ENCODE measurements at places on chromosomes 1 and 21.
A peak's percentile ranks its signal among the peaks of the same experiment; 100 is the strongest.

GRCh38 chr1:95496773-95497172 is 262.8 kb downstream of the RWDD3 start:
- DNase-seq = no peak

GRCh38 chr1:101769520-101769919 is 227.2 kb downstream of the OLFM3 start:
- DNase-seq = no peak

DNA sequence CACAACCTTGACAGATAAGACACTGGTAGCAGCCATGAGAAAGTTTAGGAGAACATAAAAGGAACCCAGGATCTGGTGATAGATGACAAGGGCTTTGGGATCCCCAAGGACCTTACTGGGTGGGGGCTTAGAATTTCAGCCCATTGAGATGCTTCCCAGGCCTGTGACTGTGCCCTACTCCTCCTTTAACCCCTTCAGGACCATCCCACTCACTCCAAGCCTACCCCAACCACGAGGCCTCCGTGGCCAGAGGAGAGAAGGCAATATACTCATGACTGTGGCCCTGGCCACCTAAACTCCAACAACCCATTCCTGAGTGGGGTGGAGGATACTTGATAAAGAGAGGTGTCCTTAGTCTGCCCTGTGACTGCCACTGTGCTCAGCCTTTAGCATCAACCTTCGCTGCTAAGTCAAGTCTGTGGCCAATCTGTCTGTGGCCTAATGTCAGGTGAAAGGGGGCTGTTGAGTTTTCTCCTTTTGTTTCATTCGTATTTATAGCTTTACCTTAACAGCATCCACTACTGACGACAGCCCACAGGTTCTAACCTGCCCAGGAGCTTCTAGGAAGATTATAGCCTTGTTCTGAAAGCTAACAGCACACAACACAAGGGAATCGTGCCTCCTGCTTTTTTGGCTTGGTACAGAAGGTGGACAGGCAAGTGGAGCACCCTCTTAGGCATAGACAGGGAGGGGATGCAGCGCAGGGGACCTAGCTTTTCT is 16.9 kb upstream of the BCAR3 start:
- DNase-seq = no peak

DNA sequence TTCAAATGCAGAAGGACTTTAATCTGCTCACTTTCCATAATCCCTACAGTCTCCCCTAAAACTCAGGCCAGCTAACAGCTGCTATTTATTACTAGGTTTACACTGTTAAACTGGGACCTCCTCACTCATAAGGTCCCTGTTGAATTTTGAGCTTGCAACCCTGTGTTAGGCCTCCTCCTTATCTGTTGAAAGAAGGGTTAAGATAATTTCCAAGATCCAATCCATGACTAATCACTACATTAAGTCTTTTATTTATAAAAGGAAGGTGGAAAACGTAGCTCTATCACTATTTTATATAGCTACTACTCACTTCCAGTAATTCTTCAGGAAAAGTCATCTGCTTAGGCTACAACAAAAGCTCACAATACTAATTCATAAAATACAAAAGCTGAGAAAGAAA is 79.5 kb downstream of the EVI5 start:
- no peak for DNase-seq

- no peak for DNase-seq
Measured at GRCh38 chr1:228160201-228160761, 5.3 kb upstream of the IBA57 start.

DNA sequence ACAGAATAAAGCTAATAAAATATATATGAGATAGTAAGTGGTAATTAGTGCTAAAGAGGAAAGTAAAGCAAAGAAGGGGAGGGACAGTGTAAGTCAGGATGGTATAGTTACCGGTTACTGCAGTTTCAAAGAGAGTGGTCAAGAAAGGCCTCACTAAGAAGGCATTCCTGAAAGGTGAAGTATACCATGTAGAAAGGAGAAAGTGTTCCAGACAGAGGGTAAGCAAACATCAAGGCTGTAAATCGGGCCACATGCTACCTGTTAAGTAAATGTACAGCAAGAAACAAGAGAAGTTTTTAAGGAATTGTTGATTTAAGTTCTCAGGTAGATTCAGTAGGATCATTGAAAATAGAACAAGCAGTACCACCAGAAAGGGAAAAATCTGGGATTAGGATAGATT is 9.7 kb downstream of the DESI2 start:
- no peak for DNase-seq

- DNase-seq = no peak
Measured at GRCh38 chr1:201108614-201109013, 3.6 kb downstream of the CACNA1S start.

GRCh38 chr1:154730259-154730658 is 122.3 kb upstream of the ADAR start:
- peak; percentile 67 for DNase-seq

GRCh38 chr1:32249831-32250525 is 1.1 kb upstream of the LCK start:
- DNase-seq = peak; percentile 20

DNA sequence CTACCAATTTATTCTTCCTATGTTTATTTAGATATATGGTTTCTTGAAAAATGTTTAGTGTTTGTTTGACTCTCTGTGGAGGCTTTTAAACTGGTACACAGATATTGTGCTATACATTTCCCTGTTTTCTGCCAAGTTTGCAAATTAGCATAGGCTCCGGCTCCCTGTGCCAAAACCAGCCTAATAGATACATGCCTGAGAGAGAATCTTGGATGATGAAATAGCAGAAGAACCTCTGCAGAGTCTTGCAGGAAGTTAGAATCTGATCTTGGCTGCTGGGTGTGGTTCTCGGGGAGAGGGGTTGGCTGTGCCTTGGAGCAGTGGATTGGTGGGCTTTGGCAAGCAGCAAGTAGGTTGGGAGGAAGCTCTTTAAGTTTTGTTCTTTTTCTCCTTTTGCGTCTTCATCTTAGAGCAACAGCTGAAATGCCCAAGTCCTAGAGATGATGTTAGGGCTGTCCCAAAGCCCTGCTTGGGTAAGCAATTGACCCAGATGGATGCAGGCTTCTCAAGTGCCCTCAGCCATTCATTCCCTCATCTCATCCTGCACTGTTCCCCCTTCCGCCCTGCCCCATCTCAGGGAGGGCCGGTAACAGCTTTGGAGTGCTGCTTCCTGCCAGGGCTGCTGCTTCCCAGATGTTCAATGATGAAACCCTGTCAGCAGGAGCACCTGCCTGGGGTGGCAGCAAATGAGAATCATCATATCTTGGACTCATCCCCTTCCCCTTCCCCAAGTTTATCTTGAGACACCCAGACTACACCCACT is 9.3 kb downstream of the PLA2G2A start:
- DNase-seq = no peak

GRCh38 chr1:185045814-185046492 is 595 bp downstream of the RNF2 start:
- DNase-seq = peak; percentile 48

DNA sequence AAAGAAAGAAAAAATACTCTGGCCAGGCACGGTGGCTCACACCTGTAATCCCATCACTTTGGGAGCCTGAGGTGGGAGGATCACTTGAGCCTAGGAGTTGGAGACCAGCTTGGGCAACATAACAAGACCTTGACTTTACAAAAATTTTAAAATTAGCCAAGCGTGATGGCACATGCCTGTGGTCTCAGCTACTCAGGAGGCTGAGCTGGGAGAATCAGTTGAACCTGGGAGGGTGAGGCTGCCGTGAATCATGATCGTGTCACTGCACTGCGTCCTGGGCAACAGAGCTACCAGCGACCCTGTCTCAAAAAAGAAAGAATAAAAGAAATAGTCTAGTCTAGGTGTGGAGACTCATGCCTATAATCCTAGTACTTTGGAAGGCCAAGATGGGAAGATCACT is 22.3 kb downstream of the RRP1B start:
- no peak for DNase-seq

GRCh38 chr1:107056426-107057196 is at the start of gene PRMT6:
Gene PRMT6, plus strand, starts transcription at chr1:107056674. Its CDS starts 42 bp downstream, at chr1:107056716.
- DNase-seq = peak; percentile 68

DNA sequence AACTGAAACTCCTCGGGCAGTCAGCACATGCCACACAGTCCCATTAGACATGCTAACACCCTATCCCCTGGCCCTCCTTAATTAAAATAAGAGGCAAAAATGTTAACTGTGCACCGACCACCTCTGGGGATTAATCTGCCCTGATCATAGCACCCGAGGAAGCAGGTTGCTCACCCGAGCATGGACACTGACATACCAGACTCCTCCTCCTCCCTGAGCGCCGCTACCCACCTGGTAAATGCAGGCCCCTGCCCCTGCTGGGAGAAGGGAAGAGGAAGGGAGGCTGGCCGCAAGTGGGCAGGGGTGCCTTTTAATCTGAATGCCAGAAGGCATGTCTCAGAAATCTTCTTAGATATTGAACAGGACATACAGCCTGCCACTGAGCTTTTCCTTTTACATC is 360.9 kb downstream of the RRAGC start:
- DNase-seq = no peak

- peak; percentile 73 for DNase-seq
Measured at GRCh38 chr1:154014154-154014907, 23.8 kb downstream of the RPS27 start.

- DNase-seq = no peak
Measured at GRCh38 chr1:226627050-226627755, 78.6 kb downstream of the STUM start.

GRCh38 chr1:157142765-157143423 is 4.7 kb upstream of the ETV3 start:
- DNase-seq = no peak

DNA sequence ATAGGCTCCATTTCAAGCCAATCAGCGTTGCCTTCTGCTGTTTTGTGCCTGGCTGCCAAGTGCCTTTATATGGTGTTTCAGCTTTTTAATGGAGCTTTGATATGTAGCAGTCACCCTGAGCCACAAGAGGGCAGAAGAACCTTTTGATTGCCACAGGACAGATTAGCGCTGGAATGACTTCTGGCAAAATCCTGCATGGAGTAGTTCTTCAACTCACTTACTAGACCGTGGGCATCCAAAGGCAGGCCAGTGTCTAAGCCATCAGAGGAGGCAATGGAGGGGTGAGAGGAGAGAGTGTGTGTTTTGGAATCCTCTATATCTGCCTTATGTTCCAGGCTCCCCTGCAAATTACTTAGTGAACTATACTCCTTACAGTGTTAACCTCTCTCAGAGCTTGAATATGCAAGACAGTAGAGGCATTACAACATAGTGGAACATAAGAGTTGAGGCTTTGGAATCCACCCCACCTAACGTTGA is 56.2 kb downstream of the ST3GAL3 start:
- peak; percentile 90 for DNase-seq

- no peak for DNase-seq
Measured at GRCh38 chr21:16992448-16992847, 520.4 kb upstream of the CXADR start.

DNA sequence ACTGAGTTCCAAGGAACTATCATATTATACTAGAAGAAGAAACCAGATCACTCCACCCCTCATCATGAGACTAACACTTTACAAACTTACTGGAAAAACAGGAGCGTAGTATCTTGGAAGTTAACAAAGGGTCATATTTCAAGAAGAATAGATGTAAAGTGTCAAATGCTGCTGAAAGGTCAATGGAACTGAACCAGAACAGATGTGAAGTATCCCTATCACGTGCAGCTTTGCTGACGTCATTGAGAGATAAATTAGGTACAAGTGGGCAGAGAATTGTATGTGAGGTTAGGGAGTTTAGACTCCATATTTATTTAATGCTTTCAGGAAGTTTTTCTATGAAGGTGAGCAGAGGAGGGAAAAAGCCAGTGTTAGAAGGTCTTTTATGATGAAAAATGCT is 483.0 kb downstream of the NCAM2 start:
- DNase-seq = no peak

DNA sequence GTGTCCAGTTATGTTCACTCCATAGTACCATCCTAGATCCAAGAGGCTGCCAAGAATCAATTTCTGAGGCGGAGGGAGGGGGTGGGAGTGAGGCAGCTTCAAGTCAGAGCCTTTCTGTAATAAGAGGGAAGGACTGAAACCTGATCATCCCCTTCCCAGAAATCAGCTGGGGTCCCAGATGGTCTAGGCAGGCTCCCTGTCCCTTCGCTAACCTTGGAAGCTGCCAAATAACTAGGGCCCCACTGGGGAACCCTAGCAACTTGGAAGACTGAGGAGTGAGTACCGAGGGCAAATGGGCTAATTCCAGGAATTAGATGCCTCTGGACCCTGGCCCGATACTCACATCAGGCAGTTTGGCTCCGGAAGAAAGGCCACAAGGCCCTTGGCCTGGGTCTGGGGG is 113.3 kb downstream of the NAV1 start:
- no peak for DNase-seq

DNA sequence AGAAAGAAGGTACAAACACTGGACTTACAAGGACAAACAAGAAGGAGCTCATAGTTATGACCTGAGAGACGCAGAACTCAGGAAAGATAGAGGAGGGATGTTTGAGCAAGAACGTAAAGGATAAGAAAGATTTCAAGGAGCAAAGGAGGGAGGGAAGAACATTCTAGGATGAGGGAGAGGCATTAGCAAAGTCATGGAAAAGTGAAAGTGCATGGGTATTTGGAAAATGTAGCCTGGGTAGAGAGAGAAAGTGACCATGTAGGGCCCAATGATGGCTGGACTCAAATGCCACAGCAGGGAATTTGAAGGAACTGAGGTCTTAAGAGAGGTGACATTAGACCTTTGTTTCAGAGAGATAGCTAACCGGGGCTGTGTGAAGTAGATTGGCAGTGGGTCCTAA is 76.5 kb downstream of the SYT6 start:
- no peak for DNase-seq

DNA sequence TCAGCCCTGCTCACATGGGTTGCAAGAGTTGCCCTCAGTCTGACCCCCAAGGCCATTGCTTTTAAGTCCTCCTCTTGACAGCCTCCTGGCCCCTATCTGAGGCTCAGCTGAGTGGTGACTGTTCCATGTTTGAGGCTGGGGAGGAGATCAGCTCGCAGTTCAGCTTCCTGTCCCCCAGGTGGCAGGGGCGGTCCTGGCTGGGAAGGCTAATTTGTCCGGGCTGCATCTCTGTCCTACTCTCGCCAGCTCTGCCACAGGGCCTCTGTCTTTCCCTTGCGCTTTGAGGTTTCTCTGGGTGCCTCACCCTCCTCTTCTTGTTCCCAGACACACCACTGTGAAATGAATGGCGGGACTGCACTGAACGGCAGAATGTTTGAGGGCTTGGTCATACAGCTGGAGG is 157.3 kb downstream of the KCNJ6 start:
- peak; percentile 66 for DNase-seq

DNA sequence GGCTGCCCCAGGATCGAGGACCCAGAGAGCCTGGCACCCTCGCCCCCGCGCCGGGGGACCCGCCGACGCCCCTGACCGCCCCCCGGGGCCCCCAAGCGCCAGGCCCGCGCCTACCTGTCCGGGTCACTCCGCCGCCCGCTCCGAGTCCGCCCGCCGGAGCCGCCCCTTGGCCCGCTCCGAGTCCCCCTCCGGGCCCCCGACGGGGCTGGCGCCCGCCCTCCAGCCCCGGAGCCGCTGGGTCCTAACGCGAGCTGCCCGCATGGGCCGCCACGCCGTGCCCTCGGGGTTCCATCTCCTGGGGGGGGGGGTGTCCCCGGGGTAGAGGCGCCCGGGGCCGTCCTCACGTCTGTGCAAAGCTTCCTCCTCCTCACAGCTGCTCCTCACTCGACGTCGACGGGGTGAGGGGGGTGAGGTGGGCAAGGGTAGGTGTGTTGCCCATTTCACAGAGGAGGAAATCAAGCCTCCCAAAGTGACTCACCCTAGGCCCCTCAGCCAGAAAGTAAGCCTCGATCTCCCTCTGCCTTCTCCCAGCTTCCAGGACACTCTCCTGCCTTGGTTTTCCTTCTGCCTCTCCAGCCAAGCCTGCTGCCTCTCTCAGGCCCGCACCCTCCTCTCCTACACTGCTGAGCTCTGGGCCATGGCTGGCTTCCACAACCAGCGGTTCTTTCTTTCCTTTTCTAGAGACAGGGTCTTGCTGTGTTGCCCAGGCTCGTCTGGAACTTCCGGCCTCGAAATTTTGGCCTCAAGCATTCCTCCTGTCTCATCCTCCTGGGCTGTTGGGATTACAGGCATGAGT is at the start of gene MFAP2:
Gene MFAP2, minus strand, starts transcription at position 148 of the 796 bp plus-strand sequence. CDS start 2,347 bp downstream, outside the sequence.
- DNase-seq = peak; percentile 81
